ENCODE measurements at places on chromosomes 4 and X.

DNA sequence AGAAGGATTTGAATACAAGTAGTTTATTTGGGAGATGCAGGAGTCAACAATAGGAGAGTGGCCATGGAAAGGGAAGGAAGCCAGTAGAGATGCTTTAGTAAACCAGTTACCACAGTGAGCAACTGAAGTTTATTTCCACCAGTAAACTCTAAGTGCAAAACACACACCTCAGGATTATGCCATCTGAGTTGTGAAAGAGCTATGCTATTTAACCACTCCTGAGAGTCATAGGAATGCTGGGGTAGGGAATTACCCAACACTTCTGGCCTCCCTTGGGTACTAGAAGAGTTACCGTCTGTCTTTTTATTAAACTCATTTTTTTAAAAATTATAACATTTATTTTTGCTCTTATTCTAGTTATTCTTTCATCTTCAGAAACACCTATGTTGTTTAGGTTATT, 834.6 kb upstream of the AMOT start:
- DNase-seq: no peak

GRCh38 chrX:46628460-46629371, 55.2 kb downstream of the CHST7 start:
- DNase-seq: no peak

GRCh38 chr4:140044337-140044902, 109.6 kb downstream of the MAML3 start:
- DNase-seq: no peak

DNA sequence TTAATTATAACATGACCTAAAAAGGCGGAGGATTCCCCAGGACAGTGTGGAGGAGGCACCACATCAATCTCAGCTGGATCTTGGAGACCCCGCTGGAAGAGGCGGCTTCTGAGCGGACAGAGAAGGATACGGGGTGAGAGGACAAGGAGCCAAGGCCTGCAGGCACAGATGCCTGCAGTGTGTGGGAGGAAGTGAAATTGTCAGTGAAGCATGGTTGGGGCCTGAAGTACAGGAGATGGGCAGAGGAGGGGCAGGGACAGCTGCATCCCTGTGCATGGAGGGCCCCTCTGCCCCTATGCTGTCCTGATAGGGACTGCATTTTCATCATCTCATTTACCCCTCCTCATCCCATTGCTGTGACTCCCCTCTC, 1.7 kb upstream of the SLC2A9 start:
- DNase-seq: no peak

DNA sequence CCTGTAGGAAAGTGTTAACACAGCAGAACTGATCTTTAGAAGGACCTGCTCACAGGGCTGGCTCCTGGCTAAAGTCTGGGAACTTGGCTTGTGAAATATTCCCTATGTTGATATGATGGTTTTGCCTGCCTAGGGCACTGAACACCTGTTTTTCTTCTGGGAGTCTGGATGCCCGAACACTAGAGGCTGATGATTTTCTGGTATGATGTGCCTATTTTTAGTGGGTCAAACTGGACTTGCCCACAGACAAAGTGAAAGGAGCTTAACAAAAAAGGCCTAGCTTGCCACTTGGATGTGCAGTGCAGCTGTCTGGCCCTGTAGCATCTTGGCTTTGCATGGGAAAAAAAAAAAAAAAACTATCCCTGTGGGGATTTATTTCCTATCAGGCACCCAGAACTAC, 39.1 kb downstream of the ZNF674 start:
- DNase-seq: no peak

- no peak for DNase-seq
Measured at GRCh38 chr4:26821677-26822503, 38.8 kb upstream of the STIM2 start.

GRCh38 chrX:39616098-39616729, 481.5 kb downstream of the BCOR start:
- DNase-seq: no peak

- no peak for DNase-seq
Measured at GRCh38 chrX:155767051-155767875, 113.9 kb upstream of the VAMP7 start.

DNA sequence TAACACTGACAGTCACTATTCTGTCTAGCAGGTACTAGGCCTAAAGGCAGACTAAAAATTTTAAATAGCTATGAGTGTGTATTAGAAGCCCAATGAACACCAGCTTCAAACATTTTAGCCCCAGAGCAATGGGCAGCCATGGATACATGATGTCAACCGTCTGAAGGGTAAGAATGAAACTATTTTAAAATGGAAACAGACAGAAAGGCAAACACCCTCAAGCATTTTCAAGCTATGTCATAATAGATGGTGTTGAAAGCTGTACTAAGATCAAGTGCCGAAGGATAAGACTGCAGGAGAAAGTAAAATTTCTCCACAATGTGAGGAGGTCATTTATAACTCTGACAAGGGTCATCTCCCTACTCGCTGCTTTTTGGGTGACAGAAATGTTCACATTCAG, 225.0 kb downstream of the COL25A1 start:
- DNase-seq: no peak

- DNase-seq: no peak
Measured at GRCh38 chrX:130604882-130605281, 203.1 kb downstream of the RBMX2 start.

DNA sequence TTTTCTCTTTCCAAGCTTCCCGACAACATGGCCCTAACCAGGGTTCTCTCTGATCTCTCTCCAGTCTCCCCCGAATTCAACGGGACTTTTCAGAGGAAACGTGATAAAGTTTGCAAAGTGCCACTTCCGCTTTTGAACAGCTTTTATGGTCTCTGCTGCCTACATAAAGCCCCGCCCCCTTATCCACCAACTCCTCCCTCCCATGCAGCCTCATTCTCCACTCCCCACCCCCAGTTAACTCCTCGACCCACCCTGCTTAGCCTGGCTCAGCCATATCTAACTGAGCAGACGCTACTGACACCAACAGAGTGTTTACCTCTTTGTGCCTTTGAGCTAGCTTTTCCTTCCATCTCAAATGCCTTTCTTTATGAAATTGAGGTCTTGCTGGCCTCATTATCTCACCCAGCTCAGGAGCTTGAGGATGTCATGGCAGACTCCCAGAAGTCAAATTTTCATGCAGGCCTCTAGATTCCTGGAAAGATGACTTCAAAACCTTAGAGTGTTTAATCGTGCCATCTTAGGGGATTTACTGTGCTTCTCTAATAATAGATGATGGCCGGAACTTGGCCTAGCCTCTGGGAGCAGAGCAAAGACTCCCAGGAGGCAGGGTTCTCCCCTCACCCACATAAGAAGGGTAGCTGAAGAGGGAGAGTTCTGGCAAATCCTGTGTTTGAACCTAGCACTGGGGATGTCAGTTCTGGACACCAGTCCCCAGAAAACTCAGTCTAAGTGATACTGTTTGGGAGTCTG, 606.0 kb downstream of the BCOR start:
- DNase-seq: no peak
